ENCODE measurements at places on chromosomes 13 and 19.

DNA sequence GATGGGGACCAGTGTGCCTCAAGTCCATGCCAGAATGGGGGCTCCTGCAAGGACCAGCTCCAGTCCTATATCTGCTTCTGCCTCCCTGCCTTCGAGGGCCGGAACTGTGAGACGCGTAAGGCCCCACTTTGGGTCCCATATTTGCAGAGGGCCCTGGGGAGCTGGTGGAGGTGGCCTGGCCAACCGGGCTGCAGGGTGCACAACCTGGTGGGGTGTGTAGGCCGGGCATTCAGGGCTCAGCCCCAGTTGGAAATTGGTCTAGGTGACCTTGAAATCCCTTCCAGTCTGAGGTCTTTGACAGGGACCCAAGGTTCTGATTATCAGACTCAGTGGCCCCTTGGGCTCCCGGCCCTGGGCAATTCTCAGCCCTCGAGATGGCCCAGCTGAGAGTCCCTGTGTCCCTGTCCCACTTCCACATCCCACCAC is 8.3 kb downstream of the F7 start:
- no peak for DNase-seq

- DNase-seq = peak; percentile 36
Measured at GRCh38 chr13:46339035-46339666, 47.9 kb downstream of the RUBCNL start.

DNA sequence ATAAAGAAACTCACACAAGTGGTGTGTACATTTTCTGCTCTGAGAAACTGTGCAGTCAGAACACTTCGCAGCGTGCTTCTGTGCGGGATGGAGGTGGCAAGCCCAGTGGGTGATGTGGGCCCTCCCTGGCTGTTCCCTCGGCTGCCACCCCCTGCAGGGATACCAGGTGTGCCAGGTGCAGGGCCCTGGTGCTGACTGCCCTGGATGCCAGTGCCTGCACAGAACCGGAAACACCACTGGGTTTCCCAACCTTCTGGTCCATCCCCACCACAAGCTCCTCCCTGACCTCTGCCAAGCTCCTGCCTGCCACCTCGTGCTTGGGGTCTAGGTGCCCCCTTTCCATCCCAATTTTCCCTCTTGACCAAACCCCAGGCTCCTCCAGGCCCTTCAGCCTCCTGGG is 81.9 kb upstream of the MCF2L start:
- no peak for DNase-seq

DNA sequence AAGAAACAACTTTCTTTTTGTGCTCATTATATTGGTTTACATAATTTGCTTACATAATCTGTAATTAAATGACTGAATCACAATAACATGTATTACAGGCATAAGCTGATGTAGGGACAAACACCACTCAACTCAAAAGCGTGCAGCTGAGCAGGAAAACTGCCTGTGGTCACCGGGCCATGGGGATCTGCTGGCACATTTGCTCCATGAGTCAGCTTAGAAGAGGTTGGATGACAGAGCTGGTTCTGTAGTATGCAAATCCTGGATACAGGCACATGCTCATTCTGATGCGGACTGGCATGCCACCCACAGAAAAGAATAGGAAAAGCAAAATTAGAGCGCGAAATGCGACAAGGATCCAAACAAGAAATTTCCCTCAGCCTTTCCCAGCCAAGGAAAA is 128.6 kb downstream of the USP12 start:
- peak; percentile 98 for DNase-seq

DNA sequence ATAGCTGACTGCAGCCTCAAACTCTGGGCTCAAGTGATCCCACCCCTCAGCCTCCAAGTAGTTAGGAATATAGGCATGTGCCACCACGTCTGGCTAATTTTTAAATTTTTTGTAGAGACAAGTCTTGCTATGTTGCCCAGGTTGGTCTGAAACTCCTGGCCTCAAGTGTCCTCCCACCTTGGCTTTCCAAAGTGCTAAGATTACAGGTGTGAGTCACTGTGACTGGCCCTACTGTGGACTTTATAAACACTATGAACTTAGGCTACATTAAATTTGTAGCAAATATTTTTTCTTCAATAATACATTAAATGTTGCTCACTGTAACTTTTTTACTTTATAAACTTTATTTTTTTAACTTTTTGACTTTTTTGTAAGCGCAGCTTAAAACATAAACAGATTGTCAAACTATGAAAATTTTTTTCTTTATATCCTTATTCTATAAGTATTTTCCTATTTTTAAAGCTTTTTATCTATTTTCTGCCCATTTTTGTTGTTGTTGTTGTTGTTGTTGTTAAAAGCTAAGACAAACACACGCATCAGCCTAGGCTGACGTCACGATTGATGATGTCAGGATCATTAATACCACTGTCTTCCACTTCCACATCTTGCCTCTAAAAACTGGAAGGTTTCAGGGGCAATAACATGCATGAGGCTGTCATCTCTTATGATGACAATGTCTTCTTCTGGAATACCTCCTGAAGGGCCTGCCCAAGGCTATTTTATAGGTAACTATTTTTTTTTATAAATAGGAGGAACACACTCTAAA is 204.2 kb downstream of the KLF5 start:
- DNase-seq = no peak

GRCh38 chr13:107157271-107157670 is 589.3 kb upstream of the ARGLU1 start:
- DNase-seq = no peak

GRCh38 chr19:11649941-11650340 is 52.7 kb downstream of the ZNF627 start:
- DNase-seq = no peak

DNA sequence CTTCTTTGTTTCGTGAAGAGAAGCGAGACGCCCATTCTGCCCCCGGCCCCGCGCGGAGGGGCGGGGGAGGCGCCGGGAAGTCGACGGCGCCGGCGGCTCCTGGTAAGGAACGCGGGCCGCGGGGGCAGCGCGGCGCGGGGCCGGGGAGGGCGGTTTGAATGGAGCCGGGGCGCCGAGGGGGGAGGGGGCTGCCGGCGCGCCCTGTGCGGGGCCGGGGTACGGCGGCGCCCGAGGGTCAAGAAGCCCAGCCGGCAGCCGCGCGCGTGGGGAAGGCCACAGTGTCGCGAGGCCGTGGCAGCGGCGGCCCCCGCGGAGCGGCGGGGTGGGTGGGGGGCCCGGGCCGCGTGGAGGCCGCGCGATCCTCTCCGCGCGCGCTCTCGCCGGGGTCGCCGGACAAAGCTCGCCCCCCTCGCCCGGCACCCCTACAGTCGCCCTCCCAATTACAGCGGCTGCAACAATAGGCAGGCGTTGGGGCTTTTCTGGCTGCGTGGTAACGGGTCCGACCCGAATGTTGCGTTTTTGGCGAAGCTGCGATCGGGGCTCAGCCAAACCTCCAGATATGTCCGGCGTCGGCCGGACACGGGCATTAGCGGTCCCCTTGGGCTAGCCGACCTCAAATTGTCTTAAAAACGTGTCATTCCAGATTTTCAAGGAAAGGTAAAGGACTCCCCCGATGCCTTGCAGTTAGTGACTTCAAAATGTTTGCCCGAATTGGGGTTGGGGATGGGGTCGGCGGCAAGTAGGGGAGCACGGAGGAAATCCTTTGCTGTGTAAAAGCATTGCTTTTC is 437 bp downstream of the SMARCA4 start:
- DNase-seq = peak; percentile 21
